ENCODE measurements at places on chromosomes 3 and 15. TPM values are rescaled to one million over a fixed set of nuclear protein-coding genes. Genes with fewer than 3 reads are reported as not detected.

The LRRC31 gene
- not detected for total RNA-seq

The SUSD5 gene
- total RNA-seq, result 8.1 TPM

The CGNL1 gene
- total RNA-seq, result 0.39 TPM

The EXOG gene
- 3.7 TPM for total RNA-seq

The DPPA2 gene
- not detected for total RNA-seq

The ESYT3 gene
- not detected for total RNA-seq

All from epithelial cell of alveolus of lung (primary cell).